ENCODE measurements at places on chromosomes 7 and 10.

DNA sequence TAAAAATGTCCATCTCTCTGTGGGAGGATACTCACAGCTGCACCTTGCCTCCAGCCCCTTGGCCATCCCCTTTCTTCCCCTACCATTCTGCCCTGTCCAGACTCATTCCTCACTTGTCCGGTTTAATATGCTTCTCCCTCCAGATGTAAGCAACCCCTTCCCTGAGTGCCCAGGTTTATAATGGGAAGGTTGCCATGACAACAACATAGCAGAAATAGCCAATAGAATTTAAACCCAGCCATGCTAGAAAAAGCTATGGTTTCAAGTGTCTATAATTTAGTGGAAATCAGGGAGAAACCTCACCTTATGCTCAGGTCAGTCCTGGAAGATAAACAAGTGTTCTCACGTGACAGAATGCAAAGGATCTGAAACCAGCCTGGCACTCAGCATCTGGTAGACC, 196.0 kb upstream of the FZD8 start:
- no peak for DNase-seq

- no peak for DNase-seq
Observed at GRCh38 chr7:11707606-11708193, 124.3 kb downstream of the THSD7A start.

DNA sequence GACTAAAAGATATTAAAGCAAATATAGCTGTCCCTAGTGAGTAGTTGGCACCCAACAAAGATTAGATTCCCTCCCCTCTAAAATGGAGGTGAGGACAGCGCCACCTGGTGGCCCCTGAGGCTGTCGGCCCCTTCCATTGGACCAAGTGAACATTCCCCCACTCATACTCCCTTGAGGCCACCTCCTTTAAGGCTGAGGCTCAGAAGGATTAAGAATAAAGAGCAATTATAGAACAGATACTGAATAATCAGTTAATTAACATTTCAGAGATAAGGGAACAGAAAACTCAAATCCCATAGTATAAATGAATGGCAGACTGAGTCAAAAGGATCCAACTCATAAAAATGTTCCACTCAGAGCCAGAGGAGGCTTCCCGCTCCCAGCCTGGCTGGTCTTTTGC, 130.4 kb upstream of the GHITM start:
- DNase-seq = no peak

- peak; percentile 96 for DNase-seq
Observed at GRCh38 chr10:103800789-103801540, 54.4 kb downstream of the SH3PXD2A start.

DNA sequence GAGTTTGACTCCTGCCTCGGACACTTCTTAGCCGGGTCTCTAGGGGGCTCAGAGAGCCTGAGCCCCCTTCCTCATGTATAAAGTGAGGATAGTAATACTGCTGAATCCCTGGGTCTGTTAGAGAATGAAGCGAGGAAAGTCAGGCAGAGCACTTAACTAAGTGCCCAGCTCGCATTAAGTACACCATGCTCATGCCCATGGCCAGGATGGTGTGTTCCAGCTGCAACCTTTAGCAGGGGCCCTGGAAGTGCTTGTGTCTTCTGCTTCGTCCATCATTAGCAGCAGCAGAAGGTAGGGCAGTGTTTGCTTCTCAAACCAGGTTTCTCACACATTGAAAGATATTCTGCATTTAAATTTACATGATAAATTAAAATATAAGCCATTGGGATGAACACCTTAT, 27.3 kb upstream of the WDFY4 start:
- no peak for DNase-seq

DNA sequence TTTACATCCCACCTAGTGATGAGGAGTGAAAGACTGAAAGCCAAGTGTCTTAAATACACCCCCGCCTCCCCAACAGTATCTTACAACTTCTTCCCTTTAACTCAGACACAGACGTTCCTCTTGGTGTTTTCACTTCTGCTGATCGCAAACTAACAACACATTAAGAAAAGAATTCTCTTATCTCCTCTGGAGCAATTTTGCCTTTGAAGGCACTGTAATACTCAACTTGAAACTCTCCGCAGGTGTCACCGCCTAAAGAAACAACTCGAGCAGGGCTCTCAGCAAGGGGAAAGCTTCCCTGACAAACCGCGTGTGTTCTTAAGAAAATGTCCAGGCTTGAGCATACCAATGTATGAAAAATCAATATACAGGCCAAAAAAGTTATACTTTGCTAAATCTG, 452 bp downstream of the SEMA3C start:
- DNase-seq = no peak

DNA sequence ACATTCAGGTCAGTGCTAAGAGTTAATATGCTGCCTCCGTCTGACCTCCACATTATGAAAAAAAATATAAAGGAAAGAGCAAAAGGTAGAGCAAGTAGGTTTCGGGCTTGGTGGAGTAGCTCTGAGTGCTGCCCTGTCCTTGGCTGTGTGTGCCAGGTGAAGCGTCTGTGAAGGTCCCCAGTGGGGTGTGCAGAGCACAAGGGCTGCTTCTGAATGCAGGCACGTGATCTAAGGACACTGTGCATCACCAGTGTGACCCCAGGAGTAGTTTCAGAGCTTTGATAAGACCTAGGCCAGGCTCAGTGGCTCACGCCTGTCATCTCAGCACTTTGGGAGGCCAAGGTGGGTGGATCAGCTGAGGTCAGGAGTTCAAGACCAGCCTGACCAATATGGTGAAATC, 36.0 kb downstream of the KLF6 start:
- no peak for DNase-seq

DNA sequence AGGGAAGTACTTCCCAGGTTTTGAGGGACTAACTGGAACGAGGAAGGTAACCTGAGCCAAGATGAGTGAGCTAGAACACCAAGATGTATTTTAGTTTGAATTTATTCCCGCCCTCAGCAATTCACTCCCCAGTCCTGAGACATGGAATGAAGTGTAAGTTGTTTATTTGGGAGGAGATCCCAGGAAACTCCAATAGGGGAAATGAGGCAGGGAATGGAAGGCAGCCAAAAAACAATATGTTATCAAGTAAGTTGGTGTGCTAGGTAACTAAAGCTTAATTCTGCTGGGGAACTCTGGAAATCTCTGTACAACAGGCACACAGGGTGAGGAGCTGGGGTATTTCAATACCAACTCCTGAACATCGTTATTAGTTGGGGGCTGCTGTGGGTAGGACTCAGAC, 189.7 kb upstream of the HDAC9 start:
- no peak for DNase-seq

DNA sequence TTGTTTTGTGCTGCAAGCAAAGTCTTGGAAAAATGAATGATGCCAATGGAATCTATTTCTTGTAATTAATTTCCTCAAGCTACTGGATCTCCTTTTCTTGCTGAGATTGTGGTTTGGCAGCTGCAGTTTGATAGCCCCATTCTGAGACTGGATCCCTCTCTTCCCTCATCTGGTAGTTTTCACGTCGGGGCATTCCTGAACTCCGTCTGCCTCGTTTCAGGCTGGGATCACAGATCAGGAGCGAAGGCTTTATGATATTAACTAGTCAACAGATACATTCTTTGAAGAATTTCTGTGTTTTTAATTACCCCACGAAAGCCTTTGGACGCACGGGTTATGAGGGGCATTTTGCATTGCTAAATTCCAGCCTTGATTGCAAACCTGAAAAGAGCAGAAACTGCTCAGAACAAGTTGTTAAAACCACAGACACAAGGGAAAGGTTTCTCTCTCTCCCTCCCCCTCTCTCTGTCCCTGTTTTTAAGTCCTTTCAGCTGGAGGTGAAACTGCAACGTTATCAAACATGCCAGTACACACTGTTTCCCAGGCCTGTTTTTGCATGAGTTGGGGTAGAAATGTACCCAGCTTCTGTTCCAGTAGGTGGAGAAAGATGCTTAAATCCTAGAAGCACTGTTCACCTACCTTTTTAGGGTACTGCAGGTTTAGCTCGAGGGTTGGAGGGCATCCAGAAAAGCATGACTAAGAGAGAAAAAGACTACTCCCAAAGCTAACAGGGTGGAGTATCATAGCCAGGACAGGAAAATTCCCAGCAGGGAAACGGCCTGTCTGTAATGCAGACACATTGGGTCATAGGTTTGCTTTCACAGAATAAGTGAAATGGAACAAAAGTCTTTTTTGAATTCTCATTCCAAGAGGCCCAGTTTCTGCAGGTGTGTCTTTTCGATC, 124.3 kb downstream of the CUX1 start:
- no peak for DNase-seq

GRCh38 chr7:81036057-81036456, 117.2 kb upstream of the SEMA3C start:
- no peak for DNase-seq

DNA sequence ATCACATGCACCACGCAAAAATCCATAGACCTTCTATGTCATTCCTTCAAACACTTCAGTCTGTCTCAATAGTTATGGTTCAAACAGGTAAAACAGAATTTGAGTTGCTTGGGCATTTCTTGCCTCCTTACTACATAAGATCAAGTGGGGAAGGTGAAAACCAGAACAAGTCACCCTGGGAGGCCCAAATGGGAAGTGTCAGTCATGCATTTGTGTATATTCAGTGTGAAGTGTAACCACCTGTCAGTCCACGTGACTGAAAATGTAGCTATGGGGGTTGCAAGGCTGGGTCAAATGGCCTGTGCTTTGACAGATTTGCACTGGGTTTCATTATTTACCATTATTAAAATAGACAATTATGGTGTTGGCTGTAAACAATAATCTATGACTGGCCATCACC, 176.6 kb upstream of the VIPR2 start:
- DNase-seq = no peak

DNA sequence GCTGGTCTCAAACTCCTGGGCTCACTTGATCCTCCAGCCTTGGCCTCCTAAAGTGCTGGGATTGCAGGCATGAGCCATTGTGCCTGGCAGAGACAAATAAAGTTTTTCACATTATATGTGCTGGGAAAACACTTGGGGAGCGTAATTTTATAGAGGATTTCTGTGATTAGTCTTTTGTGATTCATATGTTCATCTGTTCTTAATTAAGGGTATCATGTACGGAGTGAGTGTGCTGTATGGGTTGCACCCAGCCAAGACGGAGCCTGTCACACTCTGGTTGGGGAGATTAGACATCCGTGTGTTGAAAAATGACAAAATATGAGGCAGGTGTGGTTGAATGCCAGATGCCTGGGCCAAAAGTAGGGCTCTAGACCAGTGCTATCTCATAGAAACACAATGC, 10.3 kb downstream of the ADRB1 start:
- no peak for DNase-seq

GRCh38 chr7:82376739-82377138, 66.8 kb downstream of the CACNA2D1 start:
- no peak for DNase-seq

DNA sequence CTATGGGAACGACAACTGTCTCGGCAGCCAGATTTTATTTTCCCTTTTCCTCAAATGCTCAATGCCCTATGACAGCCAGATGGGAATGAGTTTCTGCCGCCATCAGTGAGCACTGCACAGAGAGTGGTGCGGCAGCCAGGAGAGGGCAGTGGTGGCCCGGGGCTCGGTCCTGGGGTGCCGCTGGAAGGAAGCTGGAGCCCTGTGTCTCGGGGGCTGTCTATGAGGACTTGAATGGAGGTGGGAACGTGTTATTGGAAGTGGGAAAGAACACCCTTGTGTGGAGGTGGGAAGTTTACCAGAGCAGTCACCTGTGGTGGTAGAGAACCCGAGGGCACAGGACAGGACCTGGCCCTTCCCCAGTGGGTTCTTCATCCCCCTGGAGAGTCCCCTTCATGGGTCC, 35.8 kb downstream of the JAKMIP3 start:
- no peak for DNase-seq

- DNase-seq = no peak
Observed at GRCh38 chr10:27982875-27983543, 15.9 kb downstream of the ODAD2 start.

DNA sequence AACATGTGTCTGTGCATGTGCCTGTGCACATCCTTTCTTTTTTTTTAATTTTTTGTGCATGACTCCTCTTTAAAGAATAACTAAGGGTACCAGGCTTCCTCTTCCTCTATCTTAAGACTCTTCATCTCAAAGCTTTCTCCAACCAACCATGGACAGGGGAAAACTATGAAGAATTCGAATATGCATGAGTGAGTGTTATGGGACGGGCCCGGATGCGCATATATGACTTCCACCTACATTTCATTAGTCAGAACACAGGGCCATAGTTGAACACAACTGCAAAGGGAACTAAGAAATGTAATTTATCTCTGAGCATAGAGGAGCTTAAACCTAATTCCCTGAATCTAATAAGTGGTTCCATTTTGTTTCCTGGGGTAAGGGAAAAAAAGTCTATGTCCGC, 270.3 kb upstream of the SORCS1 start:
- DNase-seq = no peak

DNA sequence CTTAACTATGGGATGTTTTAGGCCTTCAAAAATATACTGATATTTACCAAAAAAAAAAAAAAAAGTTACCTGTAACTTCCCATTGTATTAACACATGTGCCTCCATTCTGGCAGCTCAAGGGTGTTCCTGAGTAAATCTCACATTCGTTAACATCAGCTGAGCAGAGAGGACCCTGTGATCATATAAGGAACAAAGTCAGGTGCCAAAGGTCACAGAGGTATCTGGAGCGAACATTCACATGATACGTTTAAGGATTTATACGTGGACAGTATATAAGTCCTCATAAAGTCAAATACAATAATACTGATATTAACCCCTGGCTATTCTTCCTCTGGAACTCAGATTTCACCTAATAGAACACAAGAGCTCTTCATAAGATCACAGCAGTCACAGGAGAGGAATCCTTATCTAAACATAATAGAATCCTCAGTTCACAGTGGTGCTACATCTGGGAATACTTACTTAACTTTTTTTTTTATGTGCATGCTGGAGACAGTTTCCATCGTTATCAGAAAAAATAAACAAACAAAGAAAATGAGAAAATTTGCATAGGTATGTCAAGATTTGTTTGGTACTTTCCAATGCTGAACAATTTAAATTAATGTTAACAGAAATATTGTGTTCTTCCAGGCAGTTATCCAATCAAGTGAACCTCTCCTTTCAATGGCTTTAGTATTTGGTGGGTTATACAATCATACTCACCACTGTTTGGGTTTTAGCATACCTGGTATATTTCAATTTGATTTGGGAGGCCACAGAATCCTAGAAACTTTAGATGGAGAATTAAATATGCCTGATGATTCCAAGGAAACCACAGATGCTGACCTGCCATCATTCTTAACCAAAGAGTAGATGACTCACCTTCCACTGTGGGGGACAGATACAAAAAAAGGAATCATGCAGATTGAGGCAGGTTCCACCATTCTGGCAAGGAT, 6.6 kb downstream of the CUBN start:
- DNase-seq = no peak

DNA sequence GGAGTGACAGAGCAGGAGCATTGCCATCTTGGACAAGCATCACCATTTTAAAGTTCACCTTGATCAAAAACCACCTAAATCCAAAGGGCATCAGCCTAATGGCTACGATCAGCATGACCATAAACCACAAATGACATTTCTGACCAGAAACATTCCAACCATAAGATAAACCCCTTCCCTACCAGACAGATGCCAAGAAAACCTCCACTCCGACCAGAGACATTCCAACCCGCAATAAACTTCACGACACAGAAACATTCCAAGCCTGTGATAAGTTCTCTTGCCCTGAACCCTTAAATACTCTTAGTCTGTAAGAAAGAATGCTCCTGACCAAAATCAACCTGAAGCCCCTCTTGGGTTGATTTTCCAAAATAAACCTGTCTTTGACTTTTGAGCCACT, 606.9 kb downstream of the POM121L12 start:
- DNase-seq = no peak

Measured in bone marrow (tissue), 2 donors.